ENCODE measurements at places on chromosomes 2 and 18.

DNA sequence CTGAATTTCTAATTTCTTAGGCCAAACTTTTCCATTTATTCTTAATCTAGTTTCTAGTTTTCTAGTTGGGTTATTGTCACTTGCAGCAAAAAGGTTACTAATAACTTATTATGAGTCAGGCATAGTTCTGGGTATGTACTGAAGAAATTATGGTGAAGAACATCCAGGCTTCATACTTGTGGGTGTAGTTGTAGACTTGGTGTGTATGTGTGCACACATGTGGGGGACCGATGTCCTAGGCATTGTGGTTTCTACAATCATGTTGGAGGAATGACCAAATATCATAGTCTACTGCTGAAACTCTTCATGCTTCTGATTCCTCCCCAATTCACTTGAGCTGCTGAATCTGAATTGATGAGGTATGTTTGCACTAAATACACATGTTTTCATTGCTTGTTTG is 141.2 kb downstream of the PMAIP1 start:
- DNase-seq: no peak

DNA sequence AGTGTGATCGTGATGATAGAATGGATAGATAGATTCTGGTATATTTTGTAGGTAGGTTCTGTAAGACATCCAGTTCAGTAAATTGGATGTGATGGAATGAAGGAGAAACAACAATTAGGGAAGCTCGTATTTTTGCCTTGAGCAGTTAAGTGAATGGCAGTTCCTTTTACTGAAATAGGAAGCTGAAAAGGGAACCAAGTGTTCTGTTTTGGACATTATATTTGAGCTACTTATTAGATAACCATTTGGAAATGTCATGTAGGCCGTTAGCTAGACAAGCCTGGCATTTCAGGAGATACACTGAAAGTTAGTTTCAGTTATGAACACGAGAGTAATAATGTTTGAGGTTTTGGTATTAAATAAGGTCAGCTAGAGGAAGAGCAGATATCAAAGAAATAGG is 41.5 kb downstream of the MARCHF7 start:
- no peak for DNase-seq

GRCh38 chr18:12851716-12852115 is 32.3 kb downstream of the PTPN2 start:
- no peak for DNase-seq

- DNase-seq: no peak
Observed at GRCh38 chr2:178860551-178860950, 53.3 kb upstream of the TTN start.

DNA sequence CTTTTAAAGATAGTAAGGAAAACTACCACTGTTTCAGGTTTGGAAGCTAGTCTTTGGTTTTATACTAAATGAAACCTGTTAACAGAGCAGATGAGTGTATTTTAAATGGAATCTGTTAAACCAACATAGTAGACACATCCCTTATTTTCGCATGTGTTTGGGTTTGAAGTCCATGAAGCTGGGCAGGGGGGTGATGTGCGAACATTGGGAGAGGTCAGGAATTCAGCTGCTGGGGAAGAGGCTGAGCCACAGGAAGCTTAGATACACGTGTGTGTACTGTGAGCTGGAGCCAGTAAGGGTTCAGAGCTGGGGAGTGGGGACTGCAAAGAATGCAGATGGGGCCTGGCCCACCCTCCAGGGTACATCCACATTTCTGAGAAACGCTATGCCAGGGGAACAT is 176.9 kb downstream of the VAPA start:
- no peak for DNase-seq

- peak; percentile 35 for DNase-seq
Observed at GRCh38 chr18:77131100-77131651, 1.4 kb downstream of the MBP start.

- no peak for DNase-seq
Observed at GRCh38 chr2:4354678-4355077, 651.3 kb downstream of the DCDC2C start.

GRCh38 chr18:72201032-72201431 is 343.1 kb downstream of the CBLN2 start:
- no peak for DNase-seq

GRCh38 chr2:143124445-143124844 is 4.8 kb upstream of the ARHGAP15 start:
- DNase-seq: no peak

DNA sequence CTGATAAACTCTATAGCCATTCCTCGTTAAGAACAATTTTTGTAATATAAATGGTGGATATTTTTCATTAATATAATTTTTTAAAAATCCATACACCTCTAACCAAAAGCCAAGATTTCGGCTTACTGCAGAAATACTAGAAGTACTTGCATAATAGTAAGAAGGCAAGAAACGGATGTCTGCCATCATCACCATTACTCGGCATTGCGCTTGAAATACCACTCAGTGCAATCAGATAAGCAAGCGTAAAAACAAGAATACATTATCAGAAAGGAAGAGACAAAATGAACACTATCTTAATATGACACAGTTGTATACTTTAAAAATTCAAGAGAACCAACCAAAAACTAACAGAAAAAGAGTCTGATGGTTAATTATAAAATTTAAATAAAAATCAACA is 15.2 kb upstream of the BOLA3 start:
- DNase-seq: no peak

DNA sequence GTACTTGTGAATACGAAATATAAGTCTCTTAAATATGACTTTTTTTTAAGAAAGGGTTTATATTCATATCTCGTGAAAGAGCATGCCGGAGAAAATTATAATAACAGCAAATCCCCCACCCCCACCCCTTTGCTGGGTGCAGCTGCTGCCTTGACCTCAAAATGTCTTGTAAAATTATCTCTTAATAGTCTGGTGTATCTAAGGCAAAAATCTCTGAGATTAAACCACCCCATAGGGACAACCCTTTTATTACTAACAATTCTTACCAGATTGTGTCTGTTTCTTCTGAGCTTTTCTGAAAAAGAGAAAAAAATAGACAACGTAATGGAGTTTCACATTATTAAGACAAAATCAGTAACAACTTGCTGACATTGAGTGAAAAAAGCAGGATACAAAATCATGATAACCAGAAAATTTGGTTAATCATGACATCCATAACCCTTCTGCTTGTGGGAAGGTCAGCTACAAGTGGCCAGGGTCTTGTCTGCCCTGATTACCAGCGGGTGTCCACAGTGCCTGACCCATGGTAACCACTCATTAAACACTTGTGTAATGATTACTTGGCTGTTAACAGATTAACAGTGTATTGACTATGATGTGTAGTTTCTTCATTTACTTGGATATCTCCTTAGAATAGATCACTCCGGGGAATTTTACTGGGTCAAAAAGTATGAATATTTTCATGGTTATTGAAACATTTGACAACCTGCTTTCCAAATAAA is 1.5 kb downstream of the STRADB start:
- DNase-seq: no peak

- DNase-seq: no peak
Observed at GRCh38 chr18:7367336-7367735, 136.4 kb downstream of the LRRC30 start.

DNA sequence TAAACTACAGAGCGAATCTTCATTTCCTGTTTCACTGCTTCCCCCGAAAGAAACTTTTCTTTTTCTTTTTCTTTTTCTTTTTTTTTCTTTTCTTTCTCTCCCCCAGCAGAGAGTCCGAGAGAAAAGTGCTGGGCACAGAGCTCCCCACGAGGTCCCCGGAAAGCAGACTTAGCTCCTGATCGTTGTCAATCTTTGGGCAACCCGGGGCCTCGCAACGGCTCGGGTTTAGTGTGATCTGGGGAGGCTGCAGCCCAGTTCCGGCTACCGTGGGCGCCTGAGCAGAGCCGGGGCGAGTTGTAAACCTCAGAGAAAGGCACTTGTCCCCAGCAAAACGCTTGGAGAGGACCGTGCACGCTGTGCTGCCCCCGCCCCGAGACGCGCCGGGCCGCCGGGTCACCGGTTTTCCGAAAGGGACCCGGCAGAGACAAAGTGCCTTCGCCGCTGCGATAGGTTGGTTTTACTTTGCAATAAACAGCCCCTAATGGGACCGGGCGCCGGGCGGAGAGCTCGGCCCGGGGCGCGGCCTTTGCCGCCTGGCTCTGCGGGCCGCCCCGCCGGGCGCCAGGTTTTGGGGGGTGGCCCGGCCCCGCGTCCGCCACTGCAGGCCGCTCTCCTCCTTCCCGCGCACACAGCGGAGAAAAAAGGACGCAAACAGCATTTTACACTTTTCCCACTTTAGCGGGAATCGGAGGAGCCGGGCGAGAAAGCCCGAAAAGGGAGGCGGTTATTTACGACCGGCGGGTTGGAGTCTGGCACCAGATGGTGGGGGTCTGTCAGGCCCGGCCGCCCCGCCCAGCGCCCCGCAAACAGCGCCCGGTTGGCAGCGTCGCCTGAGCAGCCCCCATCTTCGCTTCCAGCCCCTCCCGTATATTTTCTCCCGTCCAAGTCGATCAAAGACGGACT is 136.0 kb downstream of the INSIG2 start:
- DNase-seq: peak; percentile 24

DNA sequence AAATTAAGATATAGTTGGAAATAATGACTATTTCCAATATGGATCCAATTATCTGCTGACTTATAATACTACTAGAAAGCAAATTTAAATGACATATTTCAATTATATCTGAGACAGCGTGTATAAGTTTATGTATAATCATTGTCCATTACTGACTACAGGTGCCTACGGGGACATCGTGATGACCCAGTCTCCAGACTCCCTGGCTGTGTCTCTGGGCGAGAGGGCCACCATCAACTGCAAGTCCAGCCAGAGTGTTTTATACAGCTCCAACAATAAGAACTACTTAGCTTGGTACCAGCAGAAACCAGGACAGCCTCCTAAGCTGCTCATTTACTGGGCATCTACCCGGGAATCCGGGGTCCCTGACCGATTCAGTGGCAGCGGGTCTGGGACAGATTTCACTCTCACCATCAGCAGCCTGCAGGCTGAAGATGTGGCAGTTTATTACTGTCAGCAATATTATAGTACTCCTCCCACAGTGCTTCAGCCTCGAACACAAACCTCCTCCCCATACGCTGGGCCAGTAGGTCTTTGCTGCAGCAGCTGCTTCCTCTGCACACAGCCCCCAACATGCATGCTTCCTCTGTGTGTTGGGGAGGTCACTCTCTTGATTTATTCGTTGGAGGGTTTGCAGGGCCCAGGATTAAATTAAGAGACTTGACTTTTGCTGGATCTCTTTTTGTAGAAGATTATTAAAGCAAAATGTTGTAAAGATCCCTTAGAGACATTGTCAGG is 194.4 kb downstream of the RPIA start:
- DNase-seq: no peak

DNA sequence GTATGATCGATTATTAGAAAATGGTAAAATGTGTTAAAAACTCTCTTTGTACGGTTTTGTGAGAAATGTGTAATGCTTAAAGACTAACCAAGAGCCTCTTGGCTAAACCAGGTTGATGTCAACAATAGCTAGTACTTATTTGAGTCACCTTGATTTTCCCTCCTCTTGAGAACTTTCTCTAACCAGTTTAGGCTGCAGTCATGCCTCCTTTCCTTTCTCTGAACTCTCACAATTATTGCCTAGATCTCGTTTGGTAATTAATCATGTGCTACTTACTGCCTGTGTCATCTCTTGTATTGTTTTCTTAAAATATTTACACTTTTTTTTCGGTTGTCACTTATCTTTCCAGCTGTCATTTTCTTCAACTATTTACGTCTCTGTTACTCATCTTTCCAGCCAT is 1.1 kb upstream of the EPC2 start:
- no peak for DNase-seq

- no peak for DNase-seq
Observed at GRCh38 chr2:119914266-119914665, 98.6 kb upstream of the EPB41L5 start.

GRCh38 chr2:240236217-240237111 is 96.0 kb upstream of the OTOS start:
- no peak for DNase-seq

GRCh38 chr2:73850009-73850408 is 21.2 kb downstream of the STAMBP start:
- no peak for DNase-seq

DNA sequence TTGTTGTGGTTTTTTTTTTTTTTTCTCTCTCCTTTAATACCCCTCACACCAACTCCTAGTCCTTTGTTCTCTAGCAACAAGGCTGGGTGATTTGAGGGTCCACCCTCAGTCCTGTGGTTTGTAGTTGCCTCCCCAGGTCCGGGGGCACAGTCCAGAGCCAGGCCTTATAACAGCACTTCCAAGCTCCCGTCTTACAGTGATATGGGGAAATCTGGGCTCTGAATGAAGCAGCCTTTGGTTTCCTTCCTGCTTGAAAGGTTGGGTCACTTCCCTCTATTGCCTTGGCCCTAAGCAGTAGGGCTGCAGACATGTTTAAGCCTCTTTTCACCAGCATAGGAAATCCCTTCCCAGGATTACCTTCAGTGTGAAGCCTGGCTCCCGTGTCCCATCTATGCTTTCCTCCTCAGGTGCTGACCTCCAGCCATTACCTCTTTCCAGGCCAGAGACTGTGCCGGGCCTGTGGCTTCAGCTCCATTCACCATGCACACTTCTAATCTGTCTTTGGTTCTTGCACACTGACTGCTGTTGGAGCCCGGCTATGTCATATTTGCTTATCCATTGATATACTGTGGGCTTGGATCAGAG is 21.2 kb upstream of the NTSR2 start:
- no peak for DNase-seq

DNA sequence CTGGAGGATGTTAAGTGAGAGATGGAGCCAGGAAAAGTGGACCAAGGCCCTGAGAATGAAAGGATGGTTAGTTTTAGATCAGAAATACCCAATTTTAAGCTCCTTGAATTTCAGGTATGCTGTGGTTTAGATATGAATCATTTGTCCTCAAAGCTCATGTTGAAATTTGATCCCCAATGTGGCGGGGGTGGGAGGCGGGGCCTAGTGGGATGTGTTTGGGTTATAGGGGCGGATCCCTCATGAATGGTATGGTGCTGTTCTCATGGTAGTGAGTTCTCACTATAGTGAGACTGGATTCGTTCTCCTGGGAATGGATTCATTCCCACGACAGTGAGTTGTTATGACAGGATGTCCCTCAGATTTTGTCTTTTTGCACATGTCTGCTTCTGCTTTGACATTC is 11.4 kb downstream of the MYO5B start:
- DNase-seq: no peak

DNA sequence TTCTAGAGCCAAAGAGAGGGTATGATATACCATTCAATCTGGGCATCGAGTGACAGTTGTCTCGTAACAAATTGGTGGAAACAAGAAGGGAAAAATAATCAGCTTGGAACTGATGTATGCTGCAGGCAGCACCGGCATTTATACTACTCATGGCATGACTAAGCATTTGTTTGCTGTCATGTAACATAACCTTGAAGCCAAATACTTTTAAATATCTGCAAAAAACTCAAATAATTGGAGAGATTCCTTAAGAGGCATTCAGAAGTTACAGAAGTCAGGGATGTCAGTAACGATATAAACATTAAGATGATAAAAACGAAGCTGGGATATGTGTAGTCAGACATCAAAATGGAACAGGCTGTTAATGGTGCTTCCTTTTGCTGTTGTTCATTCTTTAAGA is 157.3 kb upstream of the MMADHC start:
- no peak for DNase-seq

GRCh38 chr2:106184394-106184793 is 9.7 kb downstream of the UXS1 start:
- no peak for DNase-seq
